ENCODE measurements at places on chromosomes 2 and 18.

- DNase-seq: no peak
Observed at GRCh38 chr2:25377822-25378421, 36.2 kb upstream of the DNMT3A start.

- DNase-seq: no peak
Observed at GRCh38 chr18:49768051-49768391, 45.3 kb downstream of the ACAA2 start.

GRCh38 chr18:7037470-7037869, 80.1 kb downstream of the LAMA1 start:
- DNase-seq: no peak

- DNase-seq: no peak
Observed at GRCh38 chr2:121297217-121297830, 12.3 kb upstream of the TFCP2L1 start.

- no peak for DNase-seq
Observed at GRCh38 chr18:59048048-59048363, 91.7 kb upstream of the SEC11C start.

DNA sequence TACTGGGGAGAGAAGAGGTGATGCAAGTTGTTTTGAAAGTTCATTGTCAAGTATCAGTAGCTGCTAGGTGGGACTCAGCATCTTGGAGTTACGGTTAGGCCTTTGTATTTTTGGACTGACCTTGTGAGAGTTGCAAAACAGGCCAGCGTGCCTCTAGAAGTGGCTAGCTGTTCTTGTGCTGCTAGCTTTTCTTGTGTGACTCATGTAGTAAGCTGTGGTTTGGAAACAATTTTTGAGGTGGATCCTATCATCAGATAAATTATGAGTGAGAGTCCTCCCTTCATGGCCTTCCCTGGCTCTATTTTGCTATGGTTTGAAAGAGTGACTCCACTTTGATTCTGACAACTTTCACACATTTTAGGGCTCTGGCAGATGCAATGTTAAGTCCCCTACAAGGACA, 409.2 kb upstream of the HS6ST1 start:
- DNase-seq: no peak

DNA sequence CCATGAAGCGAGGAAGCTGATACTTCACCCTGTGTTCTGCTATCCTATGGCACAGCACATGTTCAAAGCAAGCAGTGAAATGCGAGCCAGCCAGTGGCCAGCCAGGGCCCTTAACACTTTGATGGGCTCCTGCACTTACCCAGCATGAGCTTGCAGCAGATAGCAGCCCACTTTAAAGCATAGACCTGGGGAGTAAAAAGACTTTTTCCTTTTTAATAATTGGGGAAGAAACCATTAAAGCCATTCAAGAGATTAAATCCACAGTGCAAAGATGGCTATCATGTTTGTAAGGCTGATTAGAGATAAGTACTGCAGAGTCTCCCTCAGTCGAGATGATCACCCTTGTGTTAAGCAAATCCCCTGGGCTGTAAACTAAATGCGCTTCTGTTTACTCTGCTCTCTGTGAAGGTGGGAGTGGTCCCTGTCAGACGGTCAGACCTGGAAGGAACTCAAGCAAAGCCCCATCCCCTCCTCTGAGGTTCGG, 15.7 kb downstream of the CCBE1 start:
- no peak for DNase-seq

- DNase-seq: no peak
Observed at GRCh38 chr18:52716973-52717372, 377.0 kb downstream of the DCC start.

DNA sequence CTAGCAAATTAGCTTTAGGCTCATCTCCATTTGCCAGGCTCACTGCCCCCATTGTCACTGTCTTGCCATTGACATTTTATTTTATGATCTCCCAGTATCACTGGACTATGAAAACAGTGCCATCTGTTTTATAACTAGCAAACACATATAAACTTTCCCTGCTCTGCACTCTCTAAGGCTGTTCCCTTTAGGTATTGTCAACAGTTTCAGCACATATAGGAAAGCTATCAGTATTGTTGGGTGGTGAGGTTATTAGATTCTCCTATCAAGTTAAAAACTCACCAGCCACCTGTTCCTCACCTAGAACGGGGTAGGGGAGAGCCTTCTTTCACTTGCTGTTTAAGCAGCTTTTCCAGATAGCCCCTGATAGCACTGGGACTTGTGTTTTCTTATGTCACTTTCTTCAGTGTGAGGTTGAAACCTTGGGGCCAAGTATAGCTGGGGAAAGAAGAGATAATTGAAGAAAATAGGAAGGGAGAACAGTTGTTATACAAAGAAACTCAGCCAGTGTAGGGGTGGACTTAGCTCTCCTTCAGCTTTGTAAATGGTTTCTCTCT, 32.5 kb downstream of the CFLAR start:
- DNase-seq: no peak

- DNase-seq: no peak
Observed at GRCh38 chr2:135174049-135174809, 122.1 kb downstream of the RAB3GAP1 start.

- DNase-seq: no peak
Observed at GRCh38 chr2:24917086-24917485, 3.0 kb downstream of the ADCY3 start.

GRCh38 chr2:98708396-98709186, 22.3 kb downstream of the MGAT4A start:
- DNase-seq: no peak

- DNase-seq: peak; percentile 28
Observed at GRCh38 chr2:239369631-239370161, 31.1 kb downstream of the HDAC4 start.

- no peak for DNase-seq
Observed at GRCh38 chr2:171923206-171923605, 945 bp downstream of the HAT1 start.

DNA sequence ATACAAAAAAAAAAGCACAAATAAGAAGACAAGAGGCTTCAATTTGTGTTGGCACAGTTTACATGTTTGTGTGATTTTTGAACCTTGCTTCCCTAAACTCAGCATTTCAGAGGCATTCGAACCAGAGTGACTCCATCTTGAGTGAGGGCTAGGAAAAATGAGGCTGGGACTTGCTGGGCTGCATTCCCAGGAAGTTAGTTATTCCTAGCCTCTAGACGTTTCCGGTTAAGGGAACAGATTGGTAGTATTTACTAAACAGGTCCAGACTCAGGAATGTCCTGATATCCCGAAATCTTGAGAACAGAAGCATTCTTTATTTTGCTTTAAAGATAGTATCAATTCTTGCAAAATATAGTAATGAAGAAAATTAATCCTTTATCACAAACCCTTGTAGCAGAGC, 46.7 kb downstream of the RIT2 start:
- DNase-seq: no peak

GRCh38 chr18:79952996-79953559, 1.6 kb upstream of the SLC66A2 start:
- DNase-seq: no peak

DNA sequence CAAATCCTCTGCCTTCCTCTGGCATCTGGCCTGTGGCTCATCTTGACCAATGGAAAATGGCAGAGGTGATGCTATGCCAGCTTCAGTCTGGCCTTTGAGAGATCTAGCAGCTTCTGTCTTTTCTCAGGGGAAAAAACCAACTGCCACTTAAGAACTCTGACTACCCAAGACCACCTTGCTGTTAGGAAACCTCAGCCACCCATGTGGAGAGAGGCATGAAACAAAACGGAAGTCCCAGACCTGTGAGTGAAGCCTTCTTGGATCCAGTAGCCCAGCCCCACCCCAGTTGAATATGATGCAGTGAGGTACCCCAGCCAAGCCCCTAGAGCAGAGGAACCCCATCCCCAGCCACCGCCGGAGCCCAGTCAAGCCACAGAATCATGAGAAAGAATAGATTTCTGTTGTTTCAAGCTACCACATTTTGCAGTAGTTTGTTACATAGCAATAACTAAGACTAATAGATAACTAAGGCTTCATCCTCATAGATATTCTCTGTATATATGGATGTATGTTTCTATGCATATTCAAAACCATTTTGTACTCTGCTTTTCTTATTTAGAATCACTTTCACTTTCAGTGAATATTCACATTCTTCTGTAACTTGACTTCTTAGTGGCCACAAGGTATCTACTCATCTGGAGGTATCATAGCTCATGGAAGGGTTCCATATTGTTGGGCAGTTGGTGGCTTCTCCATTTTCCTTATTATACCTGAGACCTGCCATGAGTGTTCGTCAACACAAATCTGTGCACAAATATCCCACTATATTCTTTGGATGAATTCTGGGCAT, 142.1 kb downstream of the FBXO15 start:
- no peak for DNase-seq

DNA sequence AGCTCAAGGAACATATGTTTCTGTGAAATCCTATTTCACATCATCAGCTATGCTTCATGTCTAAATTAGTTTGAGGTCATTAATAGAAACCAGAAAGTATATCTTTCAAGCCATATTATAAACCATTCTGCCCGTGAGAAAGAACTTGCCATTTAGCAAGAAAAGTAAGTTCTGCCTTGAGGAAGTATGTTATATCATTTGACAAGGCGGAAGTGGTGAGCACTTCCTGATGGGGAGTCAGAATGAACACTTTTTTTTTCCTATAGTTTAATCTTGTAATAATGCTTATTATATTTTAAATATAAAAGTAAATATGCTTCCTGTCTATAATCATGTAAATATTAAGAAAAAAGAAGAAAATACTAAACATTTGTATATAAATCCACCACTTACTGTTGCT, 39.3 kb upstream of the NRXN1 start:
- DNase-seq: no peak
